ENCODE measurements at places on chromosomes 2 and 18. TPM values are rescaled to one million over a fixed set of nuclear protein-coding genes. Genes with fewer than 3 reads are reported as not detected.

- DNase-seq = no peak
These were observed 190.1 kb downstream of the CDCA7 start for GRCh38 chr2:173544641-173545363.

GRCh38 chr18:11237484-11237883 is 88.1 kb upstream of the PIEZO2 start:
- DNase-seq = no peak

- peak; percentile 3 for DNase-seq
These were observed 159.5 kb downstream of the SEPTIN10 start for GRCh38 chr2:109454304-109454703.

DNA sequence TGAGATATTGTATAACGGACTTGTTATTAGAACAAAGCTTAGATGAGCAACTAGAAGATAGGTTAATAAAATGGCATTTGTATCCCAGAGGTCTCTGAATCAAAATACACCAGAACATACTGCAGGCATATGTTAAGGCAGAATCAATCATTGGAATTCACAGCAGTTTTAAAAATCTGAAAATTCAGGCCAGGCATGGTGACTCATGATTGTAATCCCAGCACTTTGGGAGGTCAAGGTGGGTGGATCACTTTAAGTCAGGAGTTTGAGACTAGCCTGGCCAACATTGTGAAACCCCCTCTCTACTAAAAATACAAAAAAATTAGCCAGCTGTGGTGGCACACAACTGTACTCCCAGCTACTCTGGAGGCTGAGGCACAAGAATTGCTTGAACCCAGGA is 405.2 kb downstream of the ZEB2 start:
- DNase-seq = no peak

GRCh38 chr2:9093324-9093723 is 89.8 kb upstream of the MBOAT2 start:
- DNase-seq = no peak

DNA sequence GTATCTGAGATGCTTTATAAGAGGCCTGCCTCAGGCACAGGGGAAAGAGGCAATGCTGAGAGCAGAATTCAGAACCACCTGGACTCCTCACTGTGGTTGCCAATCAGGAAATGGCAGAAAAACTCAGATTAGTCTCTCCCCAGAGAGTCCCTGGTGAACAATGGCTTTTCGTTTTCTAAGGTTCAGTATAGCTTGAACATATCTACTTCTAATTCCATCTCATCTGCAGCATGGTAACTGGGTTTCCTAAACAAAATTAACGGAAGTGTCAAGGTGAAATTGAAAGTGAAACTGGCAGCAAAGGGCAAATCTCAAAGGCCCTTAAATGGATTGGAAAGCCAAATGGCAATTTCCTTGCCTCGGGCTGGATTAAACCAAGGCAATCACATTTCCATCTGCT is 480.2 kb upstream of the ACVR2A start:
- no peak for DNase-seq

GRCh38 chr2:120464448-120464931 is 118.6 kb downstream of the INHBB start:
- no peak for DNase-seq

- DNase-seq = no peak
These were observed 661 bp upstream of the MGAT5 start for GRCh38 chr2:134253117-134253704.

The CASP8 gene
- 40.4 TPM for total RNA-seq

The NXPH2 gene
- total RNA-seq = not detected

The UGT1A10 gene
- total RNA-seq = not detected
